ENCODE measurements at places on chromosomes 3 and 15.

- no peak for DNase-seq
Measured at GRCh38 chr3:112973325-112974177, 1.4 kb downstream of the CD200R1 start.

GRCh38 chr15:23897531-23897930, 210.4 kb upstream of the NDN start:
- DNase-seq, result no peak

DNA sequence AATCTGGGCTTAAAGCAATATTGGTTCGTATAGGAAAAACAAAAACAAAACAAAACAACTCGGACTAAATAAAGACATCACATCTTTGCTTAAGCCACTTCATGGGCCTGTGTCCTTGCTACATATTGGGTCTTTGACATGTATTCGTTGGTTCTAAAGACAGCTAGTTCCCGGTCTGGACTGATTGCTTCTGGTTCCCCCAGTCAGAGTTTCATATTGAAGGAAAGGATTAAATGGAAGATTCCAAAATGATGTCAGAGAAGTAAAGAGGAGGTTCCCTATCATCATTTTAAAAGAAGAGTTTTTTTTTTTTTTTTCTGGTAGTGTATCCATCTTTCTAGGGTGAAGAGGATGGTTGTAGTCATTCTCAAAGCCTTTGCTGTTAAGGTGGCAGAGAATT, 2.3 kb downstream of the OXSR1 start:
- no peak for DNase-seq

DNA sequence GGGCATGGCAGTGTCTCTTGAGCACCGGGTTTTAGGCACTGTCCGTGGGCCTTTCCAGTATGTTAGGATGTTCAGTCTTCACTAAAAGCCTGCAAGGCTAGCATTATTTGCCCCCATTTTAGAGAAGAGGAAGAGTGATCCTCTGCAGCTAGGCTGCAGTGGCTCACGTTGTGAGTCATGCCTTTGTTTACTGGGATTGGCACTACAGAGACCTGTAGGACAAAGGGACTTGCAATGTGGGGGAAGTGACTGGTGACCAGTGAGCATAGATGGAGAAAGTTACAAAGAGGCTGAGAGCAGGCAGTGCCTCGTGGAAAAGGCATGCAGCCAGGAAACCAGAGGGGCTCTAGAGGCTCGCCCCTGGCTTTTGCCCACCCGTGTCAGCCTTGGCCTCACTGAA, 26.8 kb upstream of the CPNE9 start:
- DNase-seq, result no peak

GRCh38 chr3:65888196-65888595, 150.5 kb downstream of the MAGI1 start:
- DNase-seq, result no peak

DNA sequence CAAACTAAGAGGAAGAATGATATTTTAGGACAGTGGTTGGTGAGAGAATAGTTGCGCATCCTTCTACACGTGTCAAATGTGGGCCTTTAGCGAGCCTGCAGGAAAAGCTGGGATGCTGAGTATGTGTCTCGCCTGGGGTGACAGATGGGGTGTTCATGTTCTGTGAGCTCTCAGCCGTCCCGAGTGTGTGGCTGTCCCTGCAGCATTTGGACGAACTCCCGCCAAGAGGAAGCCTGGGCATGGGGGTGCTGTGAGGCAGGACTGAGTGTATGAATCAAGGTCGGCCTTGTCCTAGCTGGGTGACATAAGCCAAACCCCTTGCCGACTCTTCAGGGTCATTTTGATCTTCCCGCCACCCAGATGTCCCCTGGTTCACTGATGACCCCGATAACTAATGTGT, 94.8 kb downstream of the CACNA1D start:
- no peak for DNase-seq

DNA sequence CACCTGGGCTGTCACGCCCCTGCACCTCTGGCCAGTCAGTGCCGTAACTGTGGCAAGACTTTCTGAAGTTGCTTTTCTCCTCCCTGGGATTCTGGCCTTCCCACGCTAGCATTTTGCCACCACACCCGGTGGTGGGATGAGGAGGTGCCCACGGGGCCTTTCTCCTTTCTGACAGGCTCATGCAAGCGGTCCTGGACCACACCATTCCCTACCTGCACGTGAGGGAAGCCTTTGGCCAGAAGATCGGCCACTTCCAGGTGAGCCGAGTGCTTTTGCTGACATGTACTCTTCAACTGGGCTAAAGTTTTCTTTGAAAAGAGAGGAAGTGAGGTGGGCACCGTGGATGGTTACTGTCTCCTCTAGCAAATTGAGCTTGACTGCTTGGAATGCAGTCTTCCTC, 9.6 kb downstream of the IVD start:
- no peak for DNase-seq

Data from SHP77 treated with DMSO at 0.1 percent for 48 hours (cell line).